ENCODE measurements at places on chromosomes 16 and 17.

- DNase-seq: peak; percentile 80
Measured at GRCh38 chr16:30166202-30166902, 17.1 kb upstream of the CORO1A start.

GRCh38 chr17:41792845-41793783 lies 6.6 kb upstream of the JUP start:
- DNase-seq: no peak

GRCh38 chr17:18937981-18938691 lies 13.8 kb upstream of the SLC5A10 start:
- DNase-seq: no peak

DNA sequence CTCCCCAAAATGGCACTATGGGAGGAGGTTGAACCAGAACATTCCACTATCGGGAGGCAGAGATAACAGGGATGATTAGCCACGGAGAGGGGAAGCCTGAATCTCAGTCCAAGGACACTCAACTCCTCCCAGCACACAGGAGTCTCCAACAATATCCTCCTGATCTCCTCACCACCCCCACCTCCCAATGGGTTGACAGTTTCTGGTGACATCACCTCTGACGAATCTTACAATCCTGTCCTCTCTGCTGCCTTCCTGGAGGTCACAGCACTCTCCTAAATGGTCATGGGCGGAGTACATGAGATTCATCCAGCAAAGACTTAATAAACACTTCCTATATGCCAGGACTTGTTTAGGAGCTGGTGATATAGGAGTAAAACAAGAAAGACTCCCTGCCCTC lies 80.9 kb downstream of the SLC6A2 start:
- DNase-seq: no peak

DNA sequence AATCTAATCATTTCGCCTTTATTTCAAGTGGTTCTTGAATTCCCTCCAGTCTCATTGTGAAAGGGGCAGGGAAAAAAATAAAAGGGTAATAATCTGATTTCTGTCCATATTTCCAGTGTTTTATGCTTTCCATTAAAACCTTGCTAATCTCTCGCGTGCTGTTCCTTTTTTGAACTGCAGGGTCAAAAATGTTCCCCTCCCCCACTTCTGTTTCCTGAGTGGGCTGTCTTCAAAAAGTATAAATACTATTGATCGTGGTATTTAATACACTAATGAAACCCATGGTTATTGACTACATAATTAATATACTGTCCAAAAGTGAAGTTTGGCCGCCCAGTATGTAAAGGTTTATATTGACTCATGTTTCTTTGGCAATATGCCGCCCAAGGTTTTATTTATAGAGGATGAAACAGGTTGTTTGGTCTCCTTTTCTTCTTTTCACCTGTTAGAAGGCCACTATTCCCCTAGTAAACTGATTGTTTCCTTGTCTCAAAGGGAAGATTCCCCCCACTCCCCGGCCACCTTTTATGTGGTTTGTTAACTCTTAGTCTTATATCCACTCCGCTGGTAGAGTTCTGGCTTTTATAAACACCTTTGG lies 69.7 kb downstream of the RPA1 start:
- no peak for DNase-seq

DNA sequence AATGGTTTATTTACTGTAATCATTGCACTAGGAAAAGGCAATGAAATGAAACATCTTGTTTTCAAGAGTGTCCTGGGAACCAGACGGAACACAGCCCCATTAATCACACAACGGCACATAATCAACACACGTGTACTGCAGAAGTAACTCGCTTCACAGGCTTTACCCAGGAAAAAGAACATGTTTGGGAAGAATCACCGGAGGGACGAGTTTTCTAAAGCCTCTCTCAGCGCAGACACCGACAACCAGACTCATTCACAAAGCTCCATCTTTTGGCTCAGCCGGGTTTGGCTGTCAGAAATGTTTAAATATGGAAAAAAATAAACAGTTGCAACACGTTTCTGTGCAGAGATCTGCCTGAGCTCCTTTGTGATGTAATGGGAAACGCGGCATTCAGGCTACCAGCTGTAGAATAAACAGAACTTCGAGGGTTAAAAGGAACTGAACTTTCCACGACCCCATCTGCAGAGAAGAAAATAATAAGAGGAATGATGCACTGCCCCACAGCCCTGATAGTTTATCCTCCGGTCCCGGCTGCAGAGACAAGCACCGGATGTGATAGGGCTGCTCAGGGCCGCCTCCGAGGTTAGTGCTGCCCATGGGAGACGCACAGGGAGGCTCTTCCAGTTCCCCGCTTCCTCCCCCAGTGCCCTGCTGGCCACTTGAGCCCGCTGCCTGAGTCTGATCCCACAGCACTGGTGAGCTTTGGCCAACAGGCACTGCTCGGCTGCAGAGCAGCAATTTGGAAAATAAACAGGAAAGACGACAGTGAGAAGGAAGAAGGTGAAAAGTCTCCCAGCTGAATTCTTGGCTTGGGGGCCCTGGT lies 119.8 kb downstream of the HIC1 start:
- no peak for DNase-seq

DNA sequence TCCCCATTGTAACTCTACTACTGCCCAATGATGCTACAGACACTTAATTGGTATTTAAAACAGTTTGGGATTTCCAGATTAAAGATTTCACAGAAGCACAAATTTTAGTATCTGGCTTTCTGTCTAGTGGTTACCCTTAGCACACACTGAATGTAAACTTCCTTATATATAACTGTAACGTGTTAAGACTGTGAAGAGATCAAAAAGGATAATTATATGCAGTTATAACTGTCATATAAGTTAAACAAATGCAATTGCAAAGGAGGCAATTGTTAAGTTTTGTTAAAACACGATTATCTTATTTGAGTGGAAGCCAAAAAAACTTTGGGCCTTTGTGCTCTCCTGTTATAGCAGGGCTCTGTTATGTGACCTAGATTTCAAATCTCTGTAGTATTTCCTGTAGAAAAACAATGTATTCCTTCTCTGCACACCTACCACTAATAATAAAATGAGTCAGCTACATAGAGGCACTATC lies 147.9 kb downstream of the STXBP4 start:
- DNase-seq: no peak

GRCh38 chr17:82244413-82245133 lies 15.7 kb downstream of the SLC16A3 start:
- DNase-seq: peak; percentile 35

DNA sequence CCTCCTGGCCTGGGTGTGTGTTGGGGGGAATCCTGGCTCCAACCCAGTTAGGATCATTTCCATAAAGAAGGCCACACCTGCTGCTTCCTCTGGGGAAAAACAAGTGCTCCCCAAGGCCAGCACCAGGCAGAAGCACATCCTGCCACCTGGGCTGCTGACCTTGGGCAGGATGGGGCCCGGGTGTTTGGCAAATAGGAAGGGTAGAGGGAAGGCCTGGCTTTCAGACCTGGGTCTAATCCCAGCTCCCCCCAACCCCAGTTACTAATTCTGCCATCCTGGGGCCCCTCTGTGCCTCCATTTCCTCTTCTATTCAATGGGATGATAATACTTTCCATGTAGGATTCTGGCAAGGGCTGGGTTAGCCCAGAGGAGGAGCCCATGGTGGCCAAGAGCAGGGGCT lies 3.0 kb upstream of the NLRC5 start:
- DNase-seq: no peak

- no peak for DNase-seq
Measured at GRCh38 chr17:78510141-78511075, 66.8 kb downstream of the DNAH17 start.

DNA sequence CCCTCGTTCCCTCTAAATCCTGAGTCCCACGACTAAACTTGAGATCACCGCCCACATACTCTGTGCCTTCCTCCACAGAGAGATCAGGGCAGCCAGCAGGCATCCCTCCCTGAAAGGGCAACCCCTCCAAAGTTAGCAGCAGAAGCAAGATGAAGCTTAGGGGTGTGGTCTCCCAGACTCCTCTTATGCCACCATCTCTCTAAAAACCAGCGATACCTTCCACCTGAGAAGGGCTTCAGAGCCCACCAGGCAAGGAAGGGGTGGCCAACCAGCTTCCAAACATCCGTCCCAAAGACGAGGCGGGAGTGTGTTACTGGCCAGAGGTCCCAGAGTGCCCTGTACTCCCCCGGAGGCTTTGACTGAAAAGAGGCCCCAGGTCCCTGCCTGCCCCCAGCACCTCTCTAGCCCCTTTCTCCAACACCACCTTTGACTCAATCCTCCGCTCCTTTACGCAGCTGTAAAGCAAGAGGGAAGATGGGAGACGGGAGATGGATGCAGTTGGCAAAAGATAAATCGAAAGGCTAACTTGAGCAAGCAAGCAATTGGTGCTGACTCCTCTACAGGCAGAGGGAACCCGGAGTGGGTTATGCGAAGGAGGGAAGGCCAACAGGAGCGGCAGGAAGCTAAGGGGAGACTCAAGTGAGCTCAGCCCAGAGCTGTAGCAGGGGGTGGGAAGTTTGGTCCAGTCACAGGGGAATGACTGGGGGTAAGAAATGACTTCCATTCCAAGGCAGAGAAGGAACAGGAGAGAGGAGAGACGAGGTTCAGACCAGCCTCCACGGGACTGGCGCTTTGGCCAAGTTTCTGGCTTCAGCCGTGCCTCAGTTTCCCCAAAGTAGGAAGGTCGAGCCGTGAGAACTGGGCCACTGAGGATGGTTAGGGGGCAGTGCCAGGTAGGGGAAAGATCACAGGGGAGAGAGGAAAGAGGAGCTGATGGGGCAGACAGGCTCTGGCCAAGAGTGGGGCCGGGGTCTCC lies 1.0 kb downstream of the ST3GAL2 start:
- no peak for DNase-seq

DNA sequence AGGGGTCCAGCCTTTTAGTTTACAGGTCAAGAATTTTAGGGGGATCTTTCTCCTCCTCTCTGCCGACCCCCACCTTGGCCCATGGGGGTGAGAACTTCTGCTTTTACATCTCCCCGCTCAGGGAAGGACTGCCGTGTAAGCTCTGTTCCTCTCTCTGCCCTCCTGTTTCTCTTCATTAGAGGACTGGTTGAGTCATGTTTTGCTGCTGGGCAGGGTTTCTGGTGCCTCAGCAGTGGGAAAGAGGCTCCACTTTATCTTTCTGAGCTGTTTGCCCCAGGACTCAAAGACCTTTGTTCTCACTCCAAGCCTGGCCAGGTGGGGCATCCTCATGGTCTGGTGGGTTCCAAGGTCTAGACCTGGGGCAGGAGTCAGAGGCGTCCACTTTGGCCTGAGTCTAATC lies 93.0 kb downstream of the UTP18 start:
- no peak for DNase-seq

- no peak for DNase-seq
Measured at GRCh38 chr16:19084139-19084538, 16.7 kb downstream of the COQ7 start.

DNA sequence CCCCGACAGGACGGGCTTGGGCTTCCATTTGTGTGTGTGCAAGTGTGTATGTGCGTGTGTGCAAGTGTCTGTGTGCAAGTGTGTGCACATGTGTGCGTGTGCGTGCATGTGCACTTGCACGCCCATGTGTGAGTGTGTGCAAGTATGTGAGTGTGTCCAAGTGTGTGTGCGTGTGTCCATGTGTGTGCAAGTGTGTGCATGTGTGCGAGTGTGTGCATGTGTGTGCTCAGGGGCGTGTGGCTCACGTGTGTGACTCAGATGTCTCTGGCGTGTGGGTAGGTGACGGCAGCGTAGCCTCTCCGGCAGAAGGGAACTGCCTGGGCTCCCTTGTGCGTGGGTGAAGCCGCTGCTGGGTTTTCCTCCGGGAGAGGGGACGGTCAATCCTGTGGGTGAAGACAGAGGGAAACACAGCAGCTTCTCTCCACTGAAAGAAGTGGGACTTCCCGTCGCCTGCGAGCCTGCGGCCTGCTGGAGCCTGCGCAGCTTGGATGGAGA lies 23.1 kb upstream of the ITGAX start:
- DNase-seq: no peak

DNA sequence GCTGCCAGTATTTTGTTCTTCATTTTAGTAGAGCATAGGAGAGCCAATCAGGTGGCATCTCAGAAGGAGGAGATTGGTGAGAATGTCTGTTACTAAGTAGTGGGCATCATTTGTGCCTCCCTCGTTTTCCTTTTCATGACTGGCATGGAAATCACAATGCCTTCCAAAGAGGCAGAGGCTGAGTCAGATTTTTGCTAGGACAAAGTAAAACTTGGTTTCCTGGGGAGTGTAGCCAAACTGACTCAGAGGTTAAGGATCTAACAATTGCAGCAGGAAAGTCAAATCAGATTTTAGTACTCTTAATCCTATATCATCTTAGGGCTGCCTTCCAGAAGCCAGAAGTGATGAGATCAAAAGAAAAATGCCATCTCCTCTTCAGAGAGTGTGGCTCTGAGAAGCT lies 138.7 kb downstream of the ANKFN1 start:
- no peak for DNase-seq

- DNase-seq: no peak
Measured at GRCh38 chr17:59374612-59375011, 43.2 kb downstream of the YPEL2 start.

- DNase-seq: no peak
Measured at GRCh38 chr17:29593591-29594518, 923 bp downstream of the ANKRD13B start.

DNA sequence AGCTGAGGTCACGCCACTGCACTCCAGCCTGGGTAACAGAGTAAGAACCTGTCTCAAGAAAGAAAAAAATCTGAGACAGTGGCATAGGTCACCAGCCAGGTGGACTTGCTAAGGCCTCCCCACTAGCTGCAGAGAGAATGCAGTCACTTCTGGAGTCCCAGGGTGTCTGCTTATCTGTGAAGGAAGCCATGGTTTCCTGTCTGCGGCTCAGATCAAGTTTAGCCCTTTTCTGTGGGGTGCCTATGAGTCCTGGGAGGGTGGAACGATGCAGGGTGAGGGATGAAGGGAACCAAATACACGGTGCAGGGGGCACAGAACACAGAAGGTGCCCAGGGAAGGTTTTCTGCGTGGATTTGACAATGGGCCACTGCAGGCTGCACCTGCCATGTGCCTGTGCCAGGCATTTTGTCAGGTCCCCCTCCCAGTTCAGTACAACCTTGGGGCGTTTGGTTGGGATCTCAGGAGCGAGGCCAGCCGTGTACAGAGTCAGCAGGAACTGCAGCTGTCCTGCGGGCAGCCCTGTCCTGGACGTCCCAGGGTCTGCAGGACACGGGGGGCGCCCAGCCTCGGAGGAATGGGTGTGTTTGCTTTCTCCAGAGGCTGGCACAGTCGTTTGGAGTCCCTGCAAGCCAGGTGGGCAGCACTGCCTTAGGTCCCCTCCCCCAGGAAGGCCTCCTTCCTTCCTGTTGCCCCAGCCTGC lies 41.8 kb downstream of the RAB11FIP4 start:
- no peak for DNase-seq

GRCh38 chr17:77529328-77529650 lies 388.5 kb downstream of the SEC14L1 start:
- DNase-seq: no peak

DNA sequence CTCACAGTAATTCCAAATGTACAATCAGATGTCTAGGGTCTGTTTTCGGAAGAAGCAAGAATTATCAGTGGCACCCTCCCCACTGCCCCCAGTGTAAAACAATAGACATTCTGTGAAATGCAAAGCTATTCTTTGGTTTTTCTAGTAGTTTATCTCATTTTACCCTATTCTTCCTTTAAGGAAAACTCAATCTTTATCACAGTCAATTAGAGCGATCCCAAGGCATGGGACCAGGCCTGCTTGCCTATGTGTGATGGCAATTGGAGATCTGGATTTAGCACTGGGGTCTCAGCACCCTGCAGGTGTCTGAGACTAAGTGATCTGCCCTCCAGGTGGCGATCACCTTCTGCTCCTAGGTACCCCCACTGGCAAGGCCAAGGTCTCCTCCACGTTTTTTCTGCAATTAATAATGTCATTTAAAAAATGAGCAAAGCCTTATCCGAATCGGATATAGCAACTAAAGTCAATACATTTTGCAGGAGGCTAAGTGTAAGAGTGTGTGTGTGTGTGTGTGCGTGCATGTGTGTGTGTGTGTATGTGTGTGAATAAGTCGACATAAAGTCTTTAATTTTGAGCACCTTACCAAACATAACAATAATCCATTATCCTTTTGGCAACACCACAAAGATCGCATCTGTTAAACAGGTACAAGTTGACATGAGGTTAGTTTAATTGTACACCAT lies 59.7 kb downstream of the HLF start:
- no peak for DNase-seq
